Psoas muscle (tissue), 8 donors: ENCODE measurements at places on chromosomes 12 and 14. TPM values are rescaled to one million over a fixed set of nuclear protein-coding genes. Genes with fewer than 3 reads are reported as not detected.

DNA sequence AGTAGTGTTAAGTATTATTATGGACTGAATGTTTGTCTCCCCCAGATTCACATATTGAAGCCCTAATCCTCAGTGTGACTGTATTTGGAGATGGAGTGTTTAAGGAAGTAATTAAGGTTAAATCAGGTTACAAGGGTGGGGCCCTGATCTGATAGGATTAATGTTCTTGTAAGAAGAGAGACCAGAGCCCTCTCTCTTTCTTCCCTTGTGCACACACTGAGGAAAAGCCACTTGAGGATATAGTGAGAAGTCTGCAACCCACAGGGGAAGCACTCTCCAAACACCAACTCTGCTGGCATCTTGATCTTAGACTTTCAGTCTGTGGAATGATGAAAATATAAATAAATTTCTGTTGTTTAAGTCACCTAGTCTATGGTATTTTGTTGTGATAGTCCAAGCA, 2.2 kb upstream of the KLRG1 start:
- no peak overlapping the region for H3K27ac ChIP-seq
- no peaks in the 10 kb centered on the region for H3K4me1 ChIP-seq
- DNase-seq = no peak
- no peak overlapping the region for H3K4me3 ChIP-seq
- no peaks in the 10 kb centered on the region for H3K27me3 ChIP-seq

Gene SLC25A47
- not detected for total RNA-seq

Gene FGF23
- total RNA-seq = not detected

Gene POU6F1
- total RNA-seq = 12.9 TPM

GRCh38 chr14:41872931-41873685, 266.4 kb downstream of the LRFN5 start:
- no peaks in the 10 kb centered on the region for H3K36me3 ChIP-seq
- DNase-seq = no peak
- no peaks in the 10 kb centered on the region for H3K27me3 ChIP-seq
- H3K4me3 ChIP-seq = no peak overlapping the region
- no peak overlapping the region for H3K27ac ChIP-seq

- no peaks in the 10 kb centered on the region for H3K36me3 ChIP-seq
- no peak overlapping the region for H3K27ac ChIP-seq
- no peak overlapping the region for H3K4me3 ChIP-seq
- H3K4me1 ChIP-seq = no peaks in the 10 kb centered on the region
- DNase-seq = no peak
- H3K27me3 ChIP-seq = no peaks in the 10 kb centered on the region
Observed at GRCh38 chr12:58509116-58509885, 411.0 kb downstream of the LRIG3 start.

GRCh38 chr12:65891987-65892481, 67.8 kb downstream of the HMGA2 start:
- H3K36me3 ChIP-seq = no peaks in the 10 kb centered on the region
- H3K4me3 ChIP-seq = no peak overlapping the region
- H3K27ac ChIP-seq = peak overlapping the region; percentile 5
- H3K4me1 ChIP-seq = peaks cover 15% of the 10 kb centered on the region
- no peaks in the 10 kb centered on the region for H3K27me3 ChIP-seq
